ENCODE measurements at places on chromosomes 4 and X.

GRCh38 chr4:180041576-180041975 is 2201.6 kb upstream of the TENM3 start:
- DNase-seq, result no peak

- no peak for DNase-seq
Measured at GRCh38 chrX:16687514-16687913, 25.0 kb downstream of the CTPS2 start.

GRCh38 chrX:12954981-12955380 is 19.9 kb upstream of the TMSB4X start:
- DNase-seq, result no peak

DNA sequence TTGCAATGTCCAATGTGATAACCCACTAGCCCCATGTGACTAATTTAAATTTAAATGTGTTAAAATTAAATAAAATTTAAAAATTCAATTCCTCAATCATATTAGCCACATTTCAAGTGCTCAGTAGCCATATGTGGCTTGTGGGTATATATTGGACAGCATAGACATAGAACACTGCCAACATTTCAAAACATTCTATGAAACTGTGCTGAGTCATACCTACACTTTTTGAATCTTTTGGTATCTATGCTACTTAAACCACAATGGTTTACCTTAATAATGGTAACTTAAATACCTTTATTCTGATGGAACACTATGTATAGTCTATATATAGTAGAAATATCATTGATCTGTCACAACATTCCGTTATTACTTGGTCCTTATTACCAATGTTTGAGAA is 223.4 kb upstream of the ATOH1 start:
- DNase-seq, result no peak

- DNase-seq, result no peak
Measured at GRCh38 chr4:100356172-100356571, 161.7 kb downstream of the EMCN start.

- DNase-seq, result no peak
Measured at GRCh38 chr4:159062381-159062780, 40.5 kb upstream of the RAPGEF2 start.

GRCh38 chr4:14920759-14921320 is 81.4 kb upstream of the CPEB2 start:
- no peak for DNase-seq

GRCh38 chr4:61992351-61992750 is 792.2 kb downstream of the ADGRL3 start:
- DNase-seq, result no peak

DNA sequence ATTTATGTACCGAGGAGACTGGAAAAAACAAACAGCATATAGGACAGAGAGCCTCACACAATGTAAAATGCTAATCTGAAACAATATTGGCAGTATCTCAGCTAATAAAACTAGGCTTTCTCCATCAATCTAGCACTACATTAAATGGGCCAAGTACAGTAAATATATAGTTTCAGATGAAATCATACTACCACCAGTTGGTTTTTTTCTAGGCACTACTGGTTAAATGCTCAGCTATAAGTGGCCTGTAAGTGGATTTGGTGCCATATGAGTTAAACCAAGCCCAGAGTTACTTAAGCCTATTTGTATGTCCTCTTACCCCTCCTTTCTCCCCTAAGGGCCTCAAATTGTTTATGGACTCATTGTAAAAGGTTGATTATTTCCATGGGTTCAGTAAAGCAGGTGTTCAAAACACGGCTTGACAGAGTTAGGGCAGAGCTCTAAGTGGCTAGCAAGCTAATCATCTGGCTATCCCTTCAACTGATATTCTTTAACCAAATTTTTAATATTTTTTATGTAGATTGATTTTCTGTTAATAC is 57.5 kb downstream of the FAM13A start:
- no peak for DNase-seq

GRCh38 chrX:39152106-39152649 is 350.9 kb downstream of the MID1IP1 start:
- DNase-seq, result no peak

DNA sequence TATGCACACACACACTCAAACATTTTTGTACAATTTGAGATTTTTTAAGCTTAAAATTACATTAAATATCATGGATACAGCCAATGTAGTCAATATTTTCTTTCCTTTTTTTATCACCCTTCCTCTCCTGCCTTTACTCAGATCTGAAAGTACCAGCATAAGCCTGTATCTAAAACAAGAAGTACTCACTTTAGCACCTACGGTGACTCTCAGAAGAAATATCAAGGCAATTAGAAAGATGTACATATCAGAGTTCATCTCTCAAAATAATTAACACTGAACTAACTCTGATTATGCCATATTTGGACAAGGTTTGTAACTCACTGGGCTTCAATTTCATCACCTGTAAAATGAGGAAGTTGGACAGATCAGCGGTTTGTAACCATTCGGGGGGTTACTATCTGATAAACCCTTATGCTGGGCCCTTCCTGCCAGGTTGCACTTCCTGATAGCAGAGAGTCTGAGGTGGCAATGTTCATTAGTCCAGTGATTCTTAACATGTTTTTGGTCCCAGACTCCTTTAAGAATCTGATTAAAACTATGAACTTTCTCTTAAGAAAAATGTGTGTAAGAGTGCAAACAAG is 5.7 kb upstream of the GPR174 start:
- no peak for DNase-seq

DNA sequence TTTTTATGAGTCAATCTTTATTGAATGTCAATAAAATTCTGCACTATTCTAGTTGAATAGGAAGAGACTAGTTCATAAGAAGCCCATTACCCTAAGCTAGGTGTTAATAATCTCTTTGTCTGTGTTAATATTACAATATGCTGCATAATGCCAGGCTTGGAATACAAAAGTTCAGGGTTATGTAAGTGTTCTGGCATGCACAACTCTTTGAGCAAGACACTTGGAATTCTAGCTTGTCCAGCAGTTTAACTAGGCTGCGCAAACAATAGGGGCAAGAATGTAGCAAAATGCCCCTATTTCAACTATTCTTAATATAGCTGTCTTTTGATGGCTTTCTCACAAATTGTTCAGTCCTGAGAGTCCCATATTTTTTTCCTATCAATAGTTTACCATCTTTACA is 31.3 kb upstream of the ETNPPL start:
- DNase-seq, result no peak

GRCh38 chrX:13215729-13216128 is 104.1 kb downstream of the ATXN3L start:
- no peak for DNase-seq

GRCh38 chrX:17829566-17829965 is 31.5 kb downstream of the RAI2 start:
- no peak for DNase-seq

DNA sequence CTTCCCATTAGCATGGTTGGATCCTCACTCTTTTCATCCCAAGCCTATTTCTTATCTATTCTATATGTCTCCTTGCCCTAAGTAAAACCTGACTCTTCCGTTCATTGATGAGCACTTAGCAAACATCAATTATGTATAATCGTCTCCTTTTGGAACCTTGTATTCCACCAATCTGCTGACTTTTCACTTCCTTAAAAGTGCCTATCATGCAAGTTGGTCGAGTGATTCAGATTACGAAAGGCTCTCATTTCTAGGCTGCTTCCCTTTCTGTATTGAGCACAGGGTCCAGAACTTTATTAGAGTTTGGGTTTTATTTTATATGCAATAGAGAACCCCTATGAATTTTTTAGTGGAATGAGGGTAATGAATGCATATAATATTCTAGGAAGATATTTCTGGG is 27.1 kb upstream of the ALB start:
- DNase-seq, result no peak

- DNase-seq, result peak; percentile 80
Measured at GRCh38 chrX:72306851-72307645, 1.3 kb upstream of the CITED1 start.

DNA sequence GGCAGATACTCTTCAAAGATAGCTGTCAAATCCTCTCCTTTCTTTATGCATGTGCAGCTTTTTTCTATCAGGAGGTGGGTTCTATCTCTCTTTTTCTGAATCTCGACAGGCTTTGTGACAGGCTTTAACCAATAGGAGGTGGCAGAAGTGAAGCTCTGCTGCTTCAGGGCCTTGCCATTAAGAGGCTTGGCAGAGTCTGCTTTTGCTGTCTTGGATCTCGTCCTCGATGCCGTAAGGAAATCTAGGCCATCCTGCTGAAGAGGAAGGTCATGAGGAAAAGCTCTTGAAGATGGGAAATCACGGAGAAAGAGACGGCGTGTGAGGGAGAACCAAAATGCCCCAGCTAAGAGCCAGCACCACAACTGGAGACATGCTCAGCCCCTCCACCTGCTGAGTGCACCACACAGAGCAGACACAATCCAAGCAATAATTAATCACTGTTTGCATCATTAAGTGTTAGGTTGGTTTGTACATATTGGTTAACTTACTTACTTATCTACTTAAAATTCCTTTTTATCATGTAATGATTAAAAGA is 92.2 kb downstream of the DDIT4L start:
- DNase-seq, result no peak

DNA sequence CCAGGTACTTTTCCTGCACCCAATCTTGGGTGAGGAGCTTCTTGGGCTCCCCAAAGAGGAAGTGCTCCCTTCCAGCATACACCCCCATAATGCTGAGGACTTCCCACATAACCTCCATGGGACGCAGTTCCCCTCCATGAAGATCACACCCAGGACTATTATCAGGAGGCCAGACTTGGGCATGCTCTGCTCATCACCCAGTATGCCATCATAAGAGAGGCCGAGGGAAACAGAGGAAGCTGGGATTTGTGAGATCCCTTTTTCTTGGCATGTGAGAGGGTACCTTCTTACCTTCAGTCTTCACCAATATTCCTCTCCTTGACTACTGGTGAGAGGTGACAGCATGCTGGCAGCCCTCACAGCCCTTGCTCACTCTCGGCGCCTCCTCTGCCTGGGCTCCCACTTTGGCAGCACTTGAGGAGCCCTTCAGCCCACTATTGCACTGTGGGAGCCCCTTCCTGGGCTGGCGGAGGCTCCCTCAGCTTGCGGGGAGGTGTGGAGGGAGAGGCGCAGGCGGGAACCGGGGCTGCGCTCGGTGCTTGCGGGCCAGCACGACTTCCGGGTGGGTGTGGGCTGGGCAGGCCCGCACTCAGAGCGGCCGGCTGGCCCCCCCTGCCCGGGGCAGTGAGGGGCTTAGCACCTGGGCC is 15.7 kb upstream of the HSFX1 start:
- no peak for DNase-seq

Measured in HTR-8/SVneo (cell line).